GM20000 (cell line): ENCODE measurements at places on chromosomes 4 and X.

GRCh38 chr4:101155945-101156344 lies 191.4 kb downstream of the PPP3CA start:
- no peak for DNase-seq

DNA sequence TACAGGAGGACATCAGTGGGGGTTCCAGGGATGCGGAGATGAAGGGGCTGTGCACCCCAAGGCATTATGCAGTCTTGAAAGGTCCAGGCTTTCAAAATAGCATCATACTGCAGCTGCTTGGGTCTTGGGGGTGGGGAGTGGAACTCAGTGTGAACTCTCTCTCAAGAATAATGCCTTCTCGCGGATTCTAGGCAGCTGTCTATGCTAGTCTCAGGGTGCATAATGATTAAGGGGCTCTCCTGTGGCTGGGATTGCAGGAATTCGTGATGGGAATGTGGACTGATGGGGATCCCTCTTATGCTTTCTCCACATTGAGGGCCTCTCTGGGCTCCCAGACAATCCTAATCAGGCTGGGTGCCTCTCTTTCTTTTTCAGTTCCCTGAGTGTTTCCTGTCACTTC lies 172.2 kb upstream of the ARHGAP24 start:
- no peak for DNase-seq

DNA sequence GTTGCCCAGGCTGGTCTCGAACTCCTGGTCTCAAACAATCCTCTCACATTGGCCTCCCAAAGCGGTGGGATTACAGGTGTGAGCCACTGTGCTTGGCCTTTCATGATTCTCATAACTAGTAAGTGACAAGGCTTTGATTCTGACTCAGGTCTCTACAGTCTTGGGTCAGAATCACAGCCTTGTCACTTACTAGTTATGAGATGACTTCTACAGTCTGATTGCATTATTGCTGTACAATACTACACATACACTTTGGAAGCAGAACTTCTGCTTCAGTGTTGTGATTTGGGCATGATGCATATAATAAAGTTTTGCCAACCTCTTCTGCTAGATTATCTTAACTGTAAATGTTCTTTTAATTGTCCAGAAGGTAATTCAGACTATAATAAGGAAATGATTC lies 123.3 kb downstream of the KDM6A start:
- peak; percentile 5 for DNase-seq

DNA sequence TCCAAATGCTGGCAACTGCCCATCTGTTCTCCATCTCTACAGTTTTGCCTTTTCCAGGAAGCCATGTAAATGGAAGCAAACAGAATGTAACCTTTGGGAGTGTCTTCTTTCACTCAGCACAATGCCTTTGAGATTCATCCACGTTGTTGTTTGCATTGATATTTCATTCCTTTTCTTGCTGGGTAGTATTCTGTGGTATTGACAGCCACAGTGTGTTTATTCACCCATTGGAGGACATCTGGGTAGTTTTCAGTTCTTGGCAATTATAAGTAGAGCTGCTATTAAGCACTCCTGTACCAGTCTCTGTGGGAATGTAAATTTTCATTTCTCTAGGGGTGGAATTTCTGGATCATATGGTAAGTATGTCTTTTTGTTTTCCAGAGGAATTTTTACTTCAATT lies 194.3 kb upstream of the RPS6KA3 start:
- no peak for DNase-seq

DNA sequence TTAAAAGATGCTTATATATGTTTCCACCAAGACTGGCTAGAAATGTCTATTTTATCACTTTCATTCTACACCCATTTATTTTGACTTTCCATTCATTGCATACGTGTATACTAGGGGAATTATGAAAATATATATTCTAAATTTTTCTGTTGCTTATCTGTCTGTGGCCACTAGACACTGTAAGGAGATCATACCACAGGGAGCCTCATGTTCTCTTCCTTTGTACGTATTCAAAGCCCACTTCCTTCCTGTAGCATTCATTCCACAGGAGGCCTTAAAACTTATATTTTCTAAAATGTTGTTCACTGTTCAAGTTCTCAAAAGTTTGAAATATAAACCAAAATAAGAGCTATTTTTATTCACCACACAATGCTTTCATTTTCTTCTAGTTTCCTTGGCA lies 1848.9 kb upstream of the TENM3 start:
- DNase-seq, result no peak

DNA sequence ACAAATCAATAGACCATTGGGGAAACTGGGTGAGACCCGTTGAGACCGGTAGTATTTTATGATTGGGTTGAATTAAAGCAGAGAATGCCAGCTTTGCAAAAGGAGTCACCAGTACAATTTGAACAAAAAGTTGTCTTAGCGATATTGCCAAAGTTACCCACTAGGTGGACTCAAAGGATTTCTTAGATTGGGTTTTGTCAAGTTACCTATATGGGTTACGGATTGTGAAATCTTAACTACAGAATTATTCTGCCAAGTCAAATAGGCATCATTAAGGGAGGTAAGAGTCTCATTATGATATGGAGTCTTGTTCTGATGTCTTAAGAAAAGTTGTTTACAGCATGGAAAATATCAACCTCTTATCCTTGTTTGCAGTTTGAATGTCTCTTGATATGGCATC lies 15.0 kb upstream of the CT47A1 start:
- DNase-seq, result peak; percentile 2

- no peak for DNase-seq
Observed at GRCh38 chr4:15971068-15971801, 8.3 kb upstream of the FGFBP2 start.

DNA sequence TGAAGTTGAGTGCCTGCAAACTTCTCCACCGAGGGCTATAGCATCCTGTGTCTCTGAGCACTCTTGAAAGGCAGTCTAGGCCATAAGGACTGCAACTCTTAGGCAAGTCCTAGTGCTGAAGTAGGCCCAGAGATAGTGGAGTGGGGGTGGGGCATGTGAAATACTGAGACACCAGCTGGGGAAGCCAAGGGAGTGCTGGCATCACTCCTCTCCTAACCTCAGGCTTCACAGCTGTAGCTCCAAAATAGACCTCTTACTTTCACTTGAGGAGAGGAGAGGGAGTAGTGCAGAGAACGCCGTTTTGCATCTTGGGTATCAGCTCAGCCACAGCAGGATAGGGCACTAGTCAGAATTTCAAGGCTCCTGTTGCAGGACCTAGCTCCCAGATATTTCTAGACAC lies 56.2 kb upstream of the CYSLTR1 start:
- DNase-seq, result no peak

- no peak for DNase-seq
Observed at GRCh38 chr4:152398060-152398459, 137.8 kb downstream of the FBXW7 start.

DNA sequence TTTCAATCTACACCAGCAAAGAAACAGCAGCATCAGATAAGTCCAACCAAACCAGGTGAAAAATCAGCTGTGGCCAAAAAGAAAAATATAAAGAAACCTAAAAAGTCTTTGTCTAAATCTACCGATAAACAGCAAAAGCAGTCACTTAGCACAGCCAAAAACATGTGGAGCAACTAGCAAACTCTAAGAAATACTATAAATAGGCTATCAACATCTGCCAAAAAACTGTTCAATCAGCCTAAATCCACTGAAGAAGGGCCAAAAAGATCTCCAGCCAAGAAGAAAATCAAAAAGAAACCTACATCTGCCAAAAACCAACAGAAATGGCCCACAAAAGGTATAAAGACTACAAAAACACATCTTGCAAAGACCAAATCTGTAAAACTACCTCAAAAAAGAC lies 36.7 kb upstream of the CABS1 start:
- no peak for DNase-seq

GRCh38 chr4:118173956-118174725 lies 139.9 kb downstream of the NDST3 start:
- no peak for DNase-seq

- DNase-seq, result no peak
Observed at GRCh38 chr4:165234766-165235165, 27.4 kb downstream of the KLHL2 start.

DNA sequence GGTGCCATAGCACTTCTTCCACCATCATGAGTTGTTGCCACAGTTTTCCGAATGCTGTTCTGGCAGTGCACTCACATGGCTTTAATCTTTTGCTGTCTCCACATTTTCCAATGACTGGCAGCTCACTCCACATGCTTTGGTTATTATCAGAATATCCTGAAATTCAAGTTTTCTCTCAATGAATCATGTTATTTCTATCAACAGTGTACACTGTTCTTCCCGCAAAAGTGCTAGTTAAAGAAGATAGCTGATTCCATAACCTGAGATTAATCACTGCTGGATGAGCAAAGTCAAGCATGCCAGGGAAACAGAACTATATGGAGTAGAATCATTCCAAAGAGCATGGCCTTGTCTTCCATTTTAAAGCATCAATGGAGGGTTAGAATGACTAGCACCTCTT lies 14.6 kb upstream of the IL13RA2 start:
- DNase-seq, result no peak

GRCh38 chr4:14241574-14241973 lies 614.0 kb upstream of the BOD1L1 start:
- no peak for DNase-seq

GRCh38 chr4:77845400-77845799 lies 17.2 kb upstream of the MRPL1 start:
- no peak for DNase-seq

DNA sequence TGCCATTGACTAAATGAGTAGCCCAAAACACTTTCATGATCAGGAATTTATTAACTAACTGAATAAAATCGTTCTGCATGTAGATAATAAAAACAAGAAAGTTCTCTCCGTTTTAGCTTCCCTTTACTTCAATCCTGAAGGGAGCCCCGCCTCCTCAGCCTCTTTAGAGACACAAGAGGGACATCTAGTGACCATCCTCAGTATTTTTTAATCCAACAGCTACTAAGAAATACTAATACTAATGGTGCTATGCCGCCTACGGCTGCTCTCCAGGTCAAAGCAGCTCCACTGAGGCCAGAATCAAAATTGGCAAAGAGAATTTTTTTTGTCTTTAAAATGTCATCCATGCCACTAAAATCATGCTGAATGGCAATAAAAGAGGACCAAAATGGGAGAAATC lies 3.2 kb upstream of the PCDH19 start:
- DNase-seq, result peak; percentile 52

GRCh38 chr4:127113844-127114362 lies 518.9 kb upstream of the INTU start:
- no peak for DNase-seq

DNA sequence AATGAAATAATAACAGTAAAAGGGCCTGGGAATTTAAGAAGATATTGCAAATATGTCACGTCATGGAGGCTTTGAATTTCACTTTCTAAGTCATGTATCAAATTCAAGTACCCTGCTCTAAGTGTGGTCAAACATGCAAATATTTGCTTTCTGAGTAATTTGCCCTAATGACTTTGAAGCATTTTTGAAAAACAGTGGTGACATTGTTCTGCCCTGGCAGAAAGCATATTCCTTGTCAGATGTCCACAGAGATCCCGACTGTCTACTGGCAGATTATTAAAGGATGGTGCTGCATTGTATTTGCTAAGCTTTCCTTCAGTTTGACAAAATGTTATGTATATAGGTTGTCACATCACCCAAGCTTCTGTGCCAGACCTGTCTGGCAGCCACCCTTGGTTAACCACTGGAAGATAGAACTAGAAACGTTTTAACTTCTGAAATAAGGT lies 92.5 kb downstream of the ANK2 start:
- no peak for DNase-seq

DNA sequence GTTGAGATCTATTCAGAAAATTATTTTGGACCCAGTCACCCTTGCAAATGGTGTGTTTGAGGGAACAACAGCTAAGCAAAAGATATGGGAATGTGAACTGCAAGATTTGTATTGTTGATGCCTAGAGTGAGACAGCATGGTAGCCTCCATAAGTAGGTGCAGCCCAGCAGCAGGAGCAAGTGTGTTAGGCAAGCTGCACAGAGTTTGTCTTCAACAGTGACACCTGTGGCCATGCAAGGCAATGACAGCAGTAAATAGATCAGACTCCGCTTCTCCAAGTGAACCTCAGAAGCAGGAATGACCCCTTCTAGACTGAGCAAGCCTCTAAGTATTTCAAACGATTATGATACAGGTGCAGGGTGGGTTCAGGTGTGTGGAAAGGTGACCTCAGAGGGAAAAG lies 133.4 kb upstream of the MSX1 start:
- DNase-seq, result no peak

DNA sequence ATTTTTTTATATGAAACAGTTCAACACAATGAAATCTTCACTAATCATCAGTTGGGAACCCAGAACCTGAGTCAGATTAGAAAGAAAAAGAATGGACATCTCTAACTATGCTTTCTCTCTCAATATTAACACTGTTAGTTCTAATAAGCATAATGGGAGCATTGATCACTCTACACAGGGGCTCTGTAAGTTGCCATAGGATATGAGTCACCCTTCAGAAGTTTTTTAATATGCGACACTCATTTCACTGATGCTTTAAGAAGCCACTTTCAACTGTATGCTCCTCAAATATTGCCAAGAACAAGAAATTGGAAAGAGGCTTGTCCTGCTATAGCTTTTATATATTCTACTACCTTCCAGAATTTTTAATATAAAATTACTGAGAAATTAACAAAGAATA lies 187.0 kb downstream of the AASDH start:
- no peak for DNase-seq

GRCh38 chr4:35975617-35976355 lies 268.5 kb downstream of the ARAP2 start:
- no peak for DNase-seq

GRCh38 chr4:37389967-37390580 lies 145.5 kb downstream of the NWD2 start:
- peak; percentile 49 for DNase-seq

GRCh38 chrX:137988470-137988869 lies 422.5 kb downstream of the ZIC3 start:
- no peak for DNase-seq

DNA sequence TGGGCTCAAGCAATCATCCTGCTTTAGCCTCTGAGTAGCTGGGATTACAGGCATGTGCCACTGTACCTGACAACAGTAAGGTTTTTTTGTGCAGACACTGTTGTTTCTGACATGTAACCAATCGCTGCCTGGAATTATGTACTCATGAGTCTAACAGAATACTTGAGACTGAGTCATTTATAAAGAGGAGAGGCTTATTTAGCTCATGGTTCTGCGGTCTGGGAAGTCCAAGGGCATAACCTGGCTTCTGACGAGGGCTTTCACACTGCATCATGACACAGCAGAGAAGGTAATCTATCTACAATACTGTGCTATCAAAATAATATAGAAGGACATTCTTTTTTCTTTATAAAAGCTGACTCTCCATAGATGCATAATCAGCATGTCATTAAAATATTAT lies 115.5 kb upstream of the STOX2 start:
- DNase-seq, result no peak

DNA sequence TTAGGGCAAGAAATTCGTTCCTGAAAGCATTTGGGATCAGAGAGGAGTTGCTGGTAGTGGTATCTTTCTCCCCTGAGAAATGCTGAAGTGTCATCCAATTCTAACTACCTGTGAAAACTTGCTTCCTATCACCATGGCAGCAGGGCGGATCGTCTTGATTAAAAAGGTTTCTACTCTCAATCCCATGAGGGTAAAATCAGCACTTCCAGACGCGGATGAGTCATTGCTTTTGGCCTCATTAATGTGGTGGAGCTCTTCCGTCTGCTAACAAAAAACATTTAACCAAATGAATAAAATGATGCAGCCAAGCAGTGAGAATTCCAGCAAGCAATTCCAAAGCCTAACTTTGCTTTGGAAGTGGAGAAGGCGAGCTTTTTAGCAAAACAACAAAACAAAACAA lies 325.6 kb downstream of the CAMK2D start:
- no peak for DNase-seq
